ENCODE measurements at places on chromosomes 7 and 10. TPM values are rescaled to one million over a fixed set of nuclear protein-coding genes. Genes with fewer than 3 reads are reported as not detected.
A peak's percentile ranks its signal among the peaks of the same experiment; 100 is the strongest.

DNA sequence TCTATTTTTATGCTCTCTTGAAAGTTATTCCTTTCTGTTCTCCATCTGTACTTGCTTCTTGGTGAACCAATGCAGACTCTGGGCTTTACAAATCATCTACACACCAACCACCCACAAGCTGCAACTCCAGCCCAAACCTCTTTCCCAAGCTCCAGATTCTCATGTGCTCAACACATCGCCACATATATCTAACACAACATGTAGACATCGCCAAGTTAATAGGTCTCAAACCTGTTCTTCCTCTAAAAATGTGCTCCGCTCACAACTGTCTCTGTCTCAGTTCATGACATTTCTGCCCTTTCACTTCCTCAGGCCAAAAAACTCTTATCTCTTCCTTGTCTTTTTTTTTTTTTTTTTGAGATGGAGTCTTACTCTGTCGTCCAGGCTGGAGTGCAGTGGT lies 95.7 kb upstream of the EEPD1 start:
- DNase-seq: no peak

DNA sequence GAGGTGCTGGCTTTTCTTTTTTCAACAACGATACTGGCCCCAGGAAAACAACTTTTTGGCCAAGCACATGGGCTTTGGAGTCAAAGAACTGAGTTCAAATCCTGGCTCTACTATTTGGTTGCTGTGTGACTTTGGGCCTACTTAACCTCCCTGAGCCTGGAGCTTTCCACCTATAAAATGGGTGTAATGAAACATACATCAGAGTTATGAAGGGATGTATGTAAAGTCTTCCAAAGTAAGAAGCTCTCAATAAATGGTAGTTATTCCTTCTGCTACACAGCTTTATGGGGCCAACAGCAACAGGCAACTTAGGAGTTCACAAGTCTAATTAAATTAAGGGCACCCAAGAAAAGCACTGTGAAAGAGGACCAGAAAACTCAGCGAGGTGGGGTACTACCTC lies 33.0 kb downstream of the ZNF777 start:
- DNase-seq: no peak

DNA sequence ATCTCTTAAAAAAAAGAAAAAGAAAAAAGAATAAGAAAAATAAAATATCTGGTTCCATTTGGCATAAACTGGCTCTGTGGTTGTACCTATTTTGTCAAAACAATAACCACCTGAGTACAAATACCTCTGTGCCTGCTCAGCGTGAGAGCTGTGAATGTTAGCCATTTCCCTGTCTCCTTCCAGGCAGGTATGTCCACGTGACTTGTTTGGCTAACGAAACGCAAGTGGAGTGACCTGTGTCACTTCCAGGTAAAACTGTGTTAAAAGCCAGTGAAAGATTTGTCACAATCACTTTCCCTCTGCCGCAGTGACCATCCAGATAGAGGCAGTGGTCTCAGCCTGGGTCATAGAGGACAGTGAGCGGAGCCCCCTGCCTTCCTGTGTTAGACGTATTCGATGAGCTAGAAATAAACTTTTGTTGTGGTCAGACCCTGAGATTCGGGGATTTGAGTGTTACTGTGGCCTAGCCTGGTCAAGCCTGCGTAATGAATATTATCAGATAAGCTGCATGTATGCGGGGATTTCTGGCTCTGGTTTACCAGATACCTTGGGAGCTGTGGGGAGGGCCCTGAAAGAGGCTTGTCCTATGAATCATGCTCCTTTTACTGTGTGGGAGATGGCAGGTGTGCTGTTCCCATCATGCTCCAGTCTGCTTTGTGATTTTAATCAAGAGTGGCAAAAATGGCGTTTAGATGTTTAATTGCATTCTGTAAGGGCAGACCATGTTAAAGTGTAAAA lies 3.8 kb downstream of the PTER start:
- DNase-seq: no peak

GRCh38 chr7:133797818-133798520 lies 329.2 kb upstream of the LRGUK start:
- no peak for DNase-seq

DNA sequence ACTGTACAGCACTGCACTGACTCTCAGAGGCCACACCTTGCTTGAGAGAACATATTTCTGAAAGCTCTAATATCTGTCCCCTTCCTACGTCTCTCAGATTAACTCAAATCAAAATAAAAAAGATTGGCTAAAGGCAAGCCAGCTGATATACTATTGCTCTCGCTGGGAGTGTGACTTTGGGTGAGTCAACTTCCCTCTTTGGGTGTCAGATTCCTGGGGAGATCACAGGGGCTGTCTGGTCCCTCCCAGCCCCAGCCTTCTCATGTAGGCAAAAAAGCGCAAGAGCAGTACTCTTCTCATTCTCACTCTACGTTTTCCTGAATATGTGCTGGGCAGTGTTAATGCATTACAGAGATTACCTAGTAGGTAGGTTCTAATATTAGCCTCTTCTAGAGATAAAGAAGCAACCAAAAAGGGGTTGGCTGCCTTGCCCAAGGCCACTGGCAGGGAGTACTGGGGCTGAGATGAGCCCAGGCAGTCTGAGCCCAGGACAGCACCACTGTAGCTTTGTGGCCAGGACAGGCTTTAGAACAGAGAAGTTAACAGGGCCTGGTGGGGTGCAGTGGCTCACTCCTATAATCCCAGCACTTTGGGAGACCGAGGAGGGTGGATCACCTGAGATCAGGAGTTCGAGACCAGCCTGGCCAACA lies 9.1 kb upstream of the DENND2A start:
- DNase-seq: no peak

DNA sequence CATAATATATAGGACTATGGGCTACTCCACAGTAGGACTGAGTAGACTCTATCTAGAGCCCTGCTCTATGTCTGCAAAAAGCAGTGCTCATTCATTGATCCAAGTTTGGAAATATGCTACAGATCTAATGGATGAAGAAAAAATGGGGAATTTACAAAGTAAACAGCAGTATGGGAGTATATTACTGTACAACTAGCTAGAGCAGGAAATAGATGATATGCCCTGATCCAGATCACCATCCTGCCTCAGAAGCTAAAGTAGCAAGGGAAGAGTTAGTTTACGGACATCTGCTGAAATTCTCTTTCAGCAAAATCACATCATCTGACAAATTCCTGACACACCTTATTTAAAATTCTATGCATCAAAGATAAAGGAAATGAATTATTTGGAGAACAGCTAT lies 168.2 kb upstream of the SEMA3A start:
- no peak for DNase-seq

DNA sequence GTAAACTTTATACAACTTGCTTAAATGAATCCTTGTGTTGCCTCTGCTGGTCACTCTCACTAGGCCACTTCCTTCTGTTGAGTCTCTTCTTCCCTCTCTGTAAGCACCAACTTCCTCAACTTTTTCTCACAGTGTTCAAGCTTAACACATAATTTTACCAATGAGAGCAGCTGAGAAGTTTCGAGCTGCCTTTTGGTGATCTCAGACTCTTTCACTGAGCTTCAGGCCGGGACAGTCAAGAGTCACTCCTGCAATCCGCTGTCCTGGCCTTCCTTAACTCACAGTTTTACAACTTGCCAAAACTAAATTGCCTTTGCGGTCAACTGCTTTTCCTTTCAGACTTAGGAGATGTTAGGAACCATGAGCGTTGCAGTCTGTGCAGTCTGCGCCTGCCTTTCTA lies 47.4 kb downstream of the PRPF18 start:
- no peak for DNase-seq

DNA sequence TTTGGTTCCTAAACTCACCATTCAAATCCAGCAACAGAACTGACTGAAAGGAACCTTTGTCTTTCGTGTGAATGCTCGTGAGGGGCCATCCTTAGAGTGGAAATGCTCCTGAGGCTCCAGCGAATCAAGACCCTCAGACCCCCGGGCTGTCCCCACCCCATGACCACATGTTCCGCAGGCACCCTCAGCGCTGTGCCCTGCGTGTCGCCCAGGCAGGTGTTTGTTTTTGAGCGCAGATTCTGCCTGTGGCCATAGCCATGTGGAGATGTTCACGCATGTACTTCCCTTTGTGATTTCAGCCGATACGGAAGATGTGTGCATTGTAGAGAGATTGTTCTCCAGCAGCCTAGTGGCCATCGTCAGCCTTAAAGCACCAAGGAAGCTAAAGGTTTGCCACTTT lies 24.2 kb downstream of the WIPI2 start:
- no peak for DNase-seq

- peak; percentile 31 for DNase-seq
Measured at GRCh38 chr10:30782537-30783461, 153.2 kb upstream of the LYZL2 start.

- no peak for DNase-seq
Measured at GRCh38 chr7:148543-148931, 43.8 kb upstream of the FAM20C start.

DNA sequence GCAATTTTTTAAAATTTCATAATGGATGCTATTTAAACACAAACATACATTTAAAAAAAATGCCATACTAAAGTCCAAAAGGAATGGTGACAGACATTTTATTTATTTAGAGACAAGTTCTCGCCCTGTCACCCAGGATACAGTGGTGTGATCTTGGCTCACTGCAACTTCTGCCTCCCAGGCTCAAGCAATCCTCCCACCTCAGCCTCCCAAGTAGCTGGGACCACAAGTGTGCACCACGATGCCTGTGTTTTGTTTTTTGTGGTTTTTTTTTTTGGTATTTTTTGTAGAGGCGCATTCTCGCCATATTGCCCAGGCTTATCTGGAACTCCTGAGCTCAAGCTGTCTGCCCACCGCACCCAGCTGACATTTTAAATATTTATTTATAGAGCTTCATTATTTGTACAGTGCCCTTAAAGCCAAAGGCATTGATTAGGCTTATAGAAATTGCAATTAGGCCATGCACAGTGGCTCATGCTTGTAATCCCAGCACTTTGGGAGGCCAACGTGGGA lies 703.5 kb downstream of the AUTS2 start:
- DNase-seq: no peak

GRCh38 chr10:77629775-77630506 lies 7.7 kb downstream of the KCNMA1 start:
- DNase-seq: no peak

The ATG9B gene
- 9.4 TPM for total RNA-seq

The AQP1 gene
- not detected for total RNA-seq

The EBF3 gene
- 544 TPM for total RNA-seq

The GDF2 gene
- total RNA-seq: not detected

All from glutamatergic neuron (in vitro differentiated cells).